Dermis blood vessel endothelial cell (primary cell): ENCODE measurements at places on chromosomes 5 and 9. TPM values are rescaled to one million over a fixed set of nuclear protein-coding genes. Genes with fewer than 3 reads are reported as not detected.

GRCh38 chr9:16453390-16453789 lies 417.1 kb downstream of the BNC2 start:
- no peak for DNase-seq

- DNase-seq: no peak
Measured at GRCh38 chr9:71676460-71676859, 91.9 kb downstream of the CEMIP2 start.

DNA sequence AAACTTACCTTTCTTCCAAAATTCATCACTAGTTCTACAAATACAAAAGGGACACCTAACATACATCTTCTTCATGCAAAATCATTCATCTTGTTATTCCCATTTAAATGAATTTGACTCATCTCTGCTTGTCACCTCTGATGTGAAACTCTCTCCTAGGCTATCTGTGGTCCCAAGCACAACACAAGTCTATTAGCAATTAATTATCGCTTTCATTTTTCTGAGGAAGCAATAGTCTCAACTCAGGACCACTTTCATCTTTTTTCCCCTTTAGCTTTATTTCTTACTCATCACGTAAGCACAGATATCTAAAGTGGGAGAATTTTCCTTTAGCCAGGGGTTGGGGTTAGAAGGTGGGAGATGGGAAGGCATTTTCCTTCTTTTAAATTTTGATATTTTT lies 131.9 kb downstream of the ST8SIA4 start:
- DNase-seq: no peak

GRCh38 chr5:6755519-6755918 lies 42.3 kb downstream of the TENT4A start:
- DNase-seq: no peak

GRCh38 chr9:127991757-127992274 lies 11.0 kb upstream of the EEIG1 start:
- no peak for DNase-seq

DNA sequence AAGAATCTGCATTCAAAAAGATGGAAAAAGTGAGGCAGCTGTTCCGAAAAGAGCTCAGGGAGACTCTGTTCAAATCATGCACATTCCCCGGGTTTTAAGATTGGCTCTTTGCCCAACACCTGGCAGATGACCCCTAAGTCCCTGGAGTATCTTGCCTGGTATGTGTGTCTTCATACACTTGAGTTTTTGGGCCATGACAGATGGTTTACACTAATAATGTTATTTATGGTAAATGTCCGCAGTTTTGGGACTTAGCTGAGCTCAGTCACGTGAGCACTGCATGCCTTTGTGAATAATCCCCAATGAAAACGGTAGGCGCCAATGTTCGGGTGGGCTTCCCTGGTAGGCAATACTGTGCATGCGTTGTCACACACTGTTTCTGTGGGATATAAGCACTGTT lies 316.1 kb downstream of the PRDM9 start:
- no peak for DNase-seq

GRCh38 chr9:92745331-92745730 lies 19.3 kb downstream of the BICD2 start:
- no peak for DNase-seq

GRCh38 chr5:72183101-72183520 lies 75.8 kb downstream of the MAP1B start:
- no peak for DNase-seq

Gene MUSK
- not detected in 2 replicates for total RNA-seq

Gene SLC25A2
- total RNA-seq: 0.09 and 0.34 TPM in 2 replicates
